Activated CD8-positive, alpha-beta memory T cell treated with anti-CD3 and anti-CD28 coated beads for 4 hours (primary cell): ENCODE measurements at places on chromosomes 5 and 9.

DNA sequence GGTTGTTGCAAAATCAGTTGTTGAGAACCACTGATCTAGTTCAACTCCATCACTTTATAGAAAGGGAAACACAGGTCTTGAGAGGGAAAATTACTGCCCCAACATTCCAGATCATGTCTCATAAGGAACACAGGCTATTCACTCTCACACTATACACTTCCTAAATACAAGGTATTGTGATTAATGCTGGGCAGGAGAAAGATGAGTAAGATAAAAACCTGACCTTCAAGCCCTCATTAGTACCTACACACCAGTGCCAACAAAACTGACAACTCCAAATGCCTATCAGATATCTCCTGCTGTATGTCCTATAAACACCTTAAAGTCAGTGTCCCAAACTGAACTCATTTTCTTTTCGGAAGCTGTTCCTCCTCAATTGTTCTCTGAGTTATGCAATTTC lies 8.2 kb downstream of the GNE start:
- no peak for DNase-seq

DNA sequence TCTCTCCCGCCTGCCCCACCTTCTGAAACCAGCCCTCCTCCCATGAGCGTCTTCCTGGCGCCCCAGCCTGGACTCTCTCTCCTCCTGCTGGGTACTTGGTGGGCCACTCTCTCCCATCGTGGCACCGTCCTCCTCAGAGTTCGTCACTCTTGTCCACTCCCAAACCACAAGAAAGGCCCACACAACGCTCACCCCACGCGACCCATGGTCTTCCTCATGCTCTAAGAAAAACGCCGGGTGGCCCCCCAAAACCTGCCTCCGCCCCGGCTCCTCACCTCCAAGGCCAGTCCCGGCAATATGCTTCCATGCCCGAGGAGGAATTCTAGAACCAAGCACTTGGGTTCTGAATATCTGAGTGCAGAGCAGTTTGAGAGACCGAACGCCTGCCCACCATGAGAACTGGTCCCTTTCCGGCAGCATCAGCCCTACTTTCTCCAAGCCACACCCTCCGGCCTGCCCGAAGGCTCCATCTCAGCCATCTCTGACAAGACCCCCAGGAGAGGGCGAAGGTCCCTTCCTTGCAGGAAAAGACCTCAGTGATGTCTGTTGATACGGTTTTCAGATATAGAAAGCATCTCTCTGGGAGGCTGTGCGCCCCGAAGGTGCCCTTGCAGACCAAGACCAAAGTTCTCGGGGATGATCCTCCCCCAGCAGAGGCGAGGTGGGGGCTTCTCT lies 15.0 kb downstream of the SLC6A3 start:
- DNase-seq, result no peak

DNA sequence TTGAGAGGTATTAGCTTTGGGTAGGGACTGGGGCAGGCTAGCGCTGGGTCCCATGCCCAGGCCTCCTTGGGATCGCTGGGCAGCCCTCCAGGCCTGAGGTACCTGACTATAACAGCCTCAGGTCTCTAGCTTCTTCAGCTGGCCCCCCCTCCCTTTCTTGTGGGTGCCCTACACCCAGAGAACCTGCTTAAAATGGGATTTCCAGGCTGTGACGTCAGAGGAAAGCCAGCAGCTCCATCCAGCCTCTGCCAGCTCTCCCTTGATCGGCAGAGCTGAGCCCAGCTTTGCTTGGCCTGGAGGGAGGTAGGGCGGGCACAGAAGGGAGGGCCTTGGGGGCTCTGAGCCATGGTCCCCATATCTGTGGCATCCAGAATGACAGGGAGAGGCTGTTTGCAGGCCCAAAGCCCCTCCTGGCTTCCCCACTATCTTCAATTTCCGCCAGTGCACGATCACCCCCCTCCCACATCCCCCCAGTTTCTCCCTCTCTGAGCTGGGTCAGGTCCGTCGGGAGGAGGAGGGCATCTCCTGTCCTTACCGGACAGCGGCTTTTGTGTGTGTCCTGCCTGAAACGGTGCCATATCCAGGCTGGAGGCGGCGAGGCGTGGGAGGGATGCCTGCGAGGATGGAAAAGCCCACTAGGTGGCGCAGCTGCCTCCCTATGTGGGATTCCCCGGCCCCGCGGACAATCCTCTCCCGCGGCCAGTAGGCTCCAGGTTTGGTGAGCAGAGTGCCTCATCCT lies 10.8 kb downstream of the REEP2 start:
- DNase-seq, result peak; percentile 65

- no peak for DNase-seq
Measured at GRCh38 chr5:115875447-115875846, 33.7 kb downstream of the AP3S1 start.

DNA sequence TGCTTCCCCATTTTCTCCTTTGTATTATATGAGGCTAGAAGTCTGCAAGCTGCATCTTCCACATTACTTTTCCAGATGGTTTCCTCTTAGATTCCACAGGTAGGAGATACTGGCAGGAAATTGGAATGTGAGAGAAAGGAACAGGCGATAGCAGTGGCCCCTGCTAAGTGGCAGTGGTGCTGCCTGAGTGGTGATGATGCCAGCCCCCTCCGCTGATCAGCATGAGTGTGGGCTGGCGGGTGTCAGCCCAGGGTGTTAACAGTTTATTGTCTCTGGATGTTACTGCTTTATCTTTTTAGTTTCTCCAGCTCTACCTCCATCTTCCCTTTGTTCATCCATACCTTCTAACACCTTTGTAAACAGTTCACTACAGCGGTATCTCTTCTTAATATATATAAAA lies 13.2 kb downstream of the PDE8B start:
- no peak for DNase-seq

DNA sequence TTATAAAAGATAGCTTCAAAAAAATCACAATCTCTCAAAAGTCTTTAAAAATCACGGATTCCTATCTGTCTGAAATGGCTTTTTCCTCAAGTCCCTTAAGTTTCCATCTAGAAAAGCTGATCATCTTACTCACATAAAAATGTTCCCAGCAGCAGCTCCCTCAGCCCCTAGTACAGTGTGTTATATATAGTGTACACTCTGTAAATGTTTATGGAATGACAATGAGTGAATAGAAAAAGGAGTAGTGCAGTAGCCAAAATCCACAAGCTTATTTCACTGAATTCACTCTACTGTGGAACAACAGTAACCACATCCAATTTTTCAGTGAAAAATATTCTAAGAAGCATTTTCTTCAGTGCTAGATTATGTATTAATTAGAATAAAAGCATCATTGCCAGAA lies 609.4 kb downstream of the DTWD2 start:
- no peak for DNase-seq

- DNase-seq, result no peak
Measured at GRCh38 chr5:169185626-169186025, 115.3 kb downstream of the SLIT3 start.

GRCh38 chr9:136079916-136080246 lies 15.2 kb downstream of the NACC2 start:
- no peak for DNase-seq

DNA sequence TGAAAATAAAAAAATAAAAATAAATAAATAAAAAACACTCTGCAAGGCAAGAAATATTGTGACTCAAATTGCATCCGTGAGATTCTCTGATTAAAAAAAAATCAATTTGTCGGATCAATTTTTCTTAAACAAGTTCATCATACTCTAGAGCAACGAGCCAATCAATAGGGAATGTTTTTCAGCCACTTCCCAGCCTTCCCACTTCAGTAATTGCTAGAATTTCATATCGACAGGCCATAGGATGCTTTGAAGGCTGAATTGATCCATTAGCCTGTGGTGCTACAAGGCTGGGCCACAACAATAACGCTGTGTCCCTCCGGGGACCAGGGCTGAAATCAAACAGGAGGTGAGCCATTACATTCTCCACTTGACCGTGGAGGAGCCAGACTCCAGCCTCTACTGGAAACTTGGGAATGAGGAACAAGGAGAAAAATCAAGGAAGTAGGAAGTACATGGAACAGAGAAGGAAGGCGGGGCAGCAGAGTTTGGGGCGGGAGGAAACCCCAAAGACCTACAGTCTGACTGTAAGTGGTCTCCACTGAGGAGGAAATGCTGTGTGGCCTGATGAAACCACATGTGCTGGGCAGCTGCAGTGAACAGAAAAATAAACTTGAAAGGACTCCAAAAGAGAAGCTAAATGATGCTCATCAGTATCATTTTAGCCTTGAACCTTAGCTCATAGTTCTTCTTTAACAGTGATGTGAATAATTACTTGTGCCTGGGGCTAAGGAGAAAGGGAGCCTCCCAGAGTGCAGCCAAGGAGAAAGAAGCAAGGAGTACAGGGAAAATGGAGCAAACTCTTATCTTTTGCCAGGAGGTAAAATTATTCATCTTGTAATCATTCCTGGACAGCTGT lies 308.6 kb downstream of the TLE1 start:
- DNase-seq, result no peak

DNA sequence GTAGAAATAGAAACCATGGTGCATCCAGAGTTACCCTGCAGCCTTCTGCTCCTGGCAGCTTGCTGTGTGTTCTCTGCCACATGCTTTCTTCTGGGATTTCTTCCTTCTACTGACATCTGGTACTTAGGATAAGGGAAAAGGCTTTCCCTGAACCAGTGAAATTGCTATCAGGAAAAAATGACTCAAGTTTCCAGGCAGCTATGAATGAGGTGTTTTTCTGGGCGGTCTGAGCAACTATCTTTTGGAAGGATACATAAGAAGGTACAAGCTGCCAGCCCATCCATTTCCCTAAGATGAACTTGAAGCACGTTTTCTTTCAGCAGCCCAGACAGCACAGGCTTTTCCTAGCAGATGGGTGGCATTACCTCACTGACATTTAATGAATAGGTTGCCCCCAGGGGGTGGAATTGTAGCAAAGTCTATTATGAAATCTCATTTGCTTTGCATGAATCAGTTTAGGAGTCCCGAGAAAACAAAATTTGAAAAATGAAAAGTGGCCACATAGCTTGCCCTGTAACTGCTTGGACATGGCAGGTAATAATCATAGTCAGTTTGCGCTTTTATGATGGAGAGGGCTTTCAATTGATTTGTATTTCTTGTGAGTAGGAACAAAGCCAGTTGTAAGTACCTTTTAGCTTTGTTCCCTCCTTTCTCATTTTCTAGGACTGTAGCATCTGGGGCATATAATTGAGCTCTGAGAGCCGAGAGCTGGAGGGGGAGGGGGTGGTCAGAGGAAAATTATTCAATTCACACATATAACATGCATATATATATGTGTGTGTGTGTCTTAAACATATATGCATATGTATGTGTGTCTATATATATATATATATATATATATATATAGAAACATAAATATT lies 108.5 kb downstream of the C9orf152 start:
- no peak for DNase-seq

DNA sequence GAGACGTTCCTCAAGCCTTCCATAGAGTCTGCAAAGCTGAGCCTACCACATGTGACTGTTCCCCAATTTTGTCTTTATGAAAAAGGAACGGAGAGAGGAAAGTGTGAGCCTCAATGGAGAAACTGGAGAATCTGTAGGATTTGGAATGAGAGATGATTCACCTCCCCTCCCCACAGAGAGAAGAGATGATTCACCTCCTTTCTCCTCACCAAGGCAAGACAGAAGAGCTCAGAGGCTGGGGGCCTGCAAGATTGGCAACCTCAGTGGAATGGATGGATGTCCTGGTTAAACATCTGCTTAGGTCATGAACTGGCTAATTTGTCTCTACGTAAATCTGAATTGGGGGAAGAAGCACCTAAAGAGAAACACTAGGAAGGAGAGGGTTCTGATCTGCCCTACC lies 17.0 kb upstream of the MOCS2 start:
- DNase-seq, result no peak

DNA sequence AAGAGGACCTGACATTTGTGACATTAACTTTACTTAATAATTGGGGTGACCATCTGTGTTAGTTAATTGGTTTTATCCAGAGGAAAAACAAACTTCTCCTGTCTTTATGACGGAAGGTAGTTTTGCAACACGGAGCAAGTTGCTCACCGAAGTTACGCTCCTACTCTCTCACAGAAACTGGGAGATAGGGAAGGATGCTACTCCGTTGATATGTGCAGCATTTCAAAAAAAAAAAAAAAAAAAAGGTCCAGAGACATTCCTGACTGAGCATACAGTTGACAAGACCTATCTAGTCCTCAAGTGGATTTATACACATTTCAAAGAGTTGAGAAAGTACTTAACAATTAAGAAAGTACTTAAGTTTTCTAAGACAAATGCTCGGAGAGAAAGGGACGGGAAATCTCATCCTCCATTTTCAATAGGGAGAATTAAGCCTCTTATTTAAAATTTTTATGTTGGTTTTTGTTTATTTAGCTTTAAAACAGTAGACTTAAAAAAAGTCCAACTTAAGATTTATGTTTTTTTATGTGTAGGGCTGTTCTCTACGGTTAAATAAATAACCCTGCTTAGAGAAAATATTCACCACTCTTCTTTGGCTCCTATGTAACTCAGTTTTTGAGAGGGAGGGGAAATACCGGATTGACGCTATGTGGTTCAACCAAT lies 455 bp upstream of the FER start:
- no peak for DNase-seq

DNA sequence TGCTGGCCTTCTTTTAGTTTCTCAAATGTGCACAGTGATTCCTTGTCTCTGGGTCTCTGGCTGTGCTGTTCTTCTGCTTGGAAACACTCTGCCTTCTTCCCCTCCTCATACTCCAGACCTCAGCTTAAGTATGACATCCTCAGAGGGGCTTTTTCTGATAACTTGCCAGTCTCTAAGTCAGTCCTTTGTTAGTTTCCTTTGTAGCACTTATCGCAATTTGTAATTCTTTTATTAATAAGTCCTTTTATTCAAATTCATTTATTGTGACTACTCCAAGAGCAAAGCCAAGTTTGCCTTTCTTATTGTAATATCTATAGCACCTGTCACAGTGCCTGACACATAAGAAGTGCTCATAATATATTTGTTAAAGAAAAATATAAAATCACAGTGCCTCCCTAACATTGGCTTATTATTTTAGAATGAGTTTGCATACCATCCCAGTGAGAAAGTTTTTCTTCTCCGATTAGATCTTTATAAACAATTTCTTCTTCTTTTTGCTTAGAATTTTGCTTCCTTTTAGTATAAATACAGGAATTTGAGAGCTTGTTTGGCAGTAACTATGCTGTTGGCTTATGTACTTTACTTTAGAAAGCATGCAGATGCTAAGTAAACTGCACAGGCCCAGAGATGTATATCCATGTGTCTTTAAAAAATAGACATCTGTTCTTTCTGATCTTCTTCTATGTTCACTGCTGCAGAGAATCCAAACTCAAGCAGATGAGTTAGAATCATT lies 198.0 kb downstream of the GAS1 start:
- no peak for DNase-seq

DNA sequence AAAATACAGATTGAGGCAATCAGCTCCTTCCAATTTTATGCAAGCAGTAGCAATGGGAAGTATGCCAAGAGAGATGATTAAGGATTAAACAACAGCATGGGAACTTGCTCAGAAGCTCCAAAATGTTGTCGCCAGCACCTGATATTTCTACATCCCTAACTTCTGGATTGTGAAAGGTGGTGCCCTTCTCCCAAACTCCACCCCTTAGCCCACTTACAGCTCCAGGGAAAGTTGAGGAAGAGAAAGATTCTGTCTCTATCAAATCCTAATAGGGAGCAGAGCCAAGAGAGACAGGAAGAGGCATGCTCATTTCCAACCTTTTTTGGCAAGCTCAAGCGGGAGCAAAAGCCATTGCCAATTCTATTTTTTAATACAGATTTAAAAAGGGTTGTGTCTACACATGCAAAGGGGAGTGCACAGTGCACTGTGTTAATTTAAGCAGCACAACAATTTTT lies 92.4 kb upstream of the NR3C1 start:
- no peak for DNase-seq

GRCh38 chr9:134231330-134231745 lies 67.0 kb upstream of the RNU6ATAC start:
- no peak for DNase-seq
